ENCODE measurements at places on chromosomes 11 and 22.

GRCh38 chr11:19493446-19494213 lies 219.0 kb upstream of the NAV2 start:
- DNase-seq = no peak

- no peak for DNase-seq
Observed at GRCh38 chr22:22157348-22157725, 87.2 kb upstream of the VPREB1 start.

- DNase-seq = peak; percentile 75
Observed at GRCh38 chr22:39545386-39546365, 13.1 kb upstream of the RPS19BP1 start.

- no peak for DNase-seq
Observed at GRCh38 chr11:37134637-37135036, 536.6 kb upstream of the RAG2 start.

DNA sequence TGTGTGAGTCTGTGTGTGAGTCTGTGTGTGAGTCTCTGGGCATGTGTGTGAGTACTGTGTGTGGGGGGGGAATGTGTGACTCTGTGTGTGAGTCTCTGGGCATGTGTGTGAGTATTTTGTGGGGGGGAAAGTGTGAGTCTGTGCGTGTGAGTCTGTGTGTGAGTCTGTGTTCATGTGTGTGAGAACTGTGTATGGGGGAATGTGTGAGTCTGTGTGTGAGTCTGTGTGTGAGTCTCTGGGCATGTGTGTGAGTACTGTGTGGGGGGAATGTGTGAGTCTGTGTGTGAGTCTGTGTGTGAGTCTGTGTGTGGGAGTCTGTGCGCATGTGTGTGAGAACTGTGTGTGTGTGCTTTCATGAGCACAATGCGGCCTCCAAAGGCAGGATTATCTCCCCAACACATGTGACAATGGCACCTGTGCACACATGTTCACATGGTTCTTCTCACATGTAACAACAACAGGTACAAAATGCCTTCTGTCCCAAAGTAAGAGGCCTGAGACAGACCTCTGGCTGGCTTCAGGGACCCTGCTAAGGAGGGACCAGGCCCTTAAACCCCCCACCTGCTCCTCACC lies 1.6 kb downstream of the CD5 start:
- no peak for DNase-seq

DNA sequence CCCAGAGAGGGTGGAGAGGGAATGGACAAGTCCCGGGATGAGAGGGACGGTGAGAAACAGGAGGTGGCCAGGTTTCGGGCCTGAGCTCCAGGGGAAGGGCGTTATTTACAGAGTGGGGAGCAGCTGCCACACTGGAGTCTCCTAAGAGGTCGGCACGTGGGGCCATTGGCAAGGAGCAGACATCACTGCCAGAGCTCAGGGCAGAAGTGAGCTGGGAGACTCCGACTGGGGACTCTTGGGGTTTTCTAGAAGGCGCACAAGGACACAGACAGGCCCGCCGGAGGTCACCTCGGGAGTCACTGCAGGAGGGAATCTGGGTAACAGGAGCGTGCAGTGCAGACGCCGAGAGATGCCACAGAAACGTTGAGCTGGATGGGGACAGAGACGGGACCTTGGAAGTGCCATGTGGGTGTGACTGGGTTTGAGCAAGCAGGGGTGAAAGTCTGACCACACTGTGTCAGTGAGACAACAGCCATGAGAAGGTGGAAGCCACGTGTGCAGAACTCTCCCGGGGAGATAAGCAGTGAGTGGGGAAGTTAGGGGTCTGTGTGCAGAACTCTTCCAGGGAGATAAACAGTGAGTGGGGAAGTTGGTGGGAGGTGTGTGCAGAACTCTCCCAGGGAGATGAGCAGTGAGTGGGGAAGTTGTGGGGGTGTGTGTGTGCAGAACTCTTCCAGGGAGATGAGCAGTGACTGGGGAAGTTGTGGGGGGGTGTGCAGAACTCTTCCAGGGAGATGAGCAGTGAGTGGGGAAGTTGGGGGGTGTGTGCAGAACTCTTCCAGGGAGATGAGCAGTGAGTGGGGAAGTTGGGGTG lies 187.5 kb downstream of the SHANK2 start:
- no peak for DNase-seq

DNA sequence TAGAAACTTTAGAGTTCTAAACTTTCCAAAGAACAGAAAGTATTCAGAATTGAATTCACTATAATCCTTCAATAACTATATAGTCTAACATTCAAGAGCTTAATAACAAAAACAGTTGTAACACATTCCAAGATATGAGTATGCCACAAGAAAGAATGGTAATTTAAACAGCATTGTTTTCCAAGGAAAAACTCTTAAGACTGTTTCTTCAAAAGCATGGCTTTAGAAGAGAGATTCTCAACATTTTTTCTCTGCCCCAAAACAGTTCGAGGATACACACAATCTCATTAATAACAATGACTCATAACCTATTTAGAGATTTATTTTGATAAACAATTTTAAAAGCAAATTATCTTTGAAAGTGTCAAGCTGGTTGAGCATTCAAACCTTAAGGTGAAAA lies 16.7 kb upstream of the ARHGAP32 start:
- no peak for DNase-seq

DNA sequence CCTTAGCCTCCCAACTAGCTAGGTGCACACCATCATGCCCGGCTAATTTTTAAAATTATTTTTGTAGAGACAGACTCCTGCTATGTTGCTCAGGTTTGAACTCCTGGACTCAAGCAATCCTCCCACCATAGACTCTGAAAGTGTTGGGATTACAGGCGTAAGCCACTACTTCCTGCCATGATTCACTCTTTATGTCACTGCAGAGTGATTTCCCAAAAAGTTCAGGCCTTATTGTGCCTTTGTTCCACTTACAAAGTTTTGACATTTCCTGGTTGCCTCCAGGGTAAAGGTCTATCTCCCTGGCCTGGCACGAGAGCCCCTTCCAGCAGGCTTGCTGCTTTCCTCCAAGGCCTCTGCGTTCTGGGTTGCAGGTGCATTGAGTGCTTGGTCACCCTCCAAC lies 44.6 kb upstream of the RIC3 start:
- no peak for DNase-seq

GRCh38 chr11:66467034-66467659 lies 442 bp downstream of the PELI3 start:
- peak; percentile 38 for DNase-seq

DNA sequence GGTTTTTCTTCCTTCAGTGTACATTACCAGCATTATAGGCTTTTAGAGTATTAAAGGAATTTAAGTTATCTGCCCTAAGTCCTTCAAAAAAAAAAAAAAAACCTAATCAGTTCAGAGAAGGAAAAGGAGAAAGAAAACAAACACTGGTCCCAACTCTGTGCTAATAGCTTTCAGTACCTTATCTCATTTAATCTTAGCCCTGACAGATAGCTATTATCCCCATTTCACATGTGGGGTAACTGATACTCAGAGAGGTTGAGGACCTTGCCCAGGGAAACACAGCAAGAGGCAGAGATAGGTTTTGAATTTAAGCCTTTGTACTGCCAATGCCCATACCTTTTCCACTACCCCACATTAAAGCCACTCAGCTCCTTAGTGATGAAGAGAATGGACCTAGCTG lies 43.4 kb downstream of the FAT3 start:
- DNase-seq = no peak

DNA sequence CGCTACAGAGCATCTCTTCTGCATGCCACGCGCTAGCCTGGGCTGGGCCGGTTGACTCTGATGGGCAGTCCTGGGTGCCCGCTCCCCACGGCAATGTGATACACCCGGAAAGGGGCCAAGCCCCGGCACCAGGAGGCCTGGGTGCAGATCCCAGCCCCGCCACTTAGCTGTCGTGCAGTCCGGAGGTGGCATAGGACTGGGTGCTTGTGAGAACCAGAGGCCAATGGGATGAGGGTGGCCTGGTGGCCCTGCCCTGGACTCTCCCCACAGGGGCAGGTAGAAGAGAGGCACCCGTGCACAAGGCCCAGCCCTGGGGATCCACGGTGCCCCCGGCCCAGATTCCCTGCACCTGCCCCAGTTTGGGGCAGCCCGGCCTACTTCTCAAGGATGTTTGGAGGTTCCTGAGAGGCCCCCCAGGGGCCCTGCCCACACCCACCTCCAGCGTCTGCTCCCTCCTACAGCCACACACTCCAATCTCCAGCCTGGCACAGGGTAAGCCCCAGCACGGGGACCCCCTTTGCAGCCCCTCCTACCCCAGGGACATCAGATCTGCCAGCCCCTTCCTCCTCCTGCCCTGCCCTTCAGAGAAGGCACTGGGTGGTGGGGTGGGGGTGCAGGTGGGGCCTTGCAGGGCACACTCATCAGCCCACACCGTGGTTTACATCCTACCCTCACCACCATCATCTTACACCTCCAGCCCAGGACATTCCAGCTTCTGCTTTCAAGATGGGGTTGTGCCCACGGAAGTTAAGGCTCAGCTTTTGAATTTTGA lies 66.9 kb downstream of the CYTH4 start:
- DNase-seq = no peak

DNA sequence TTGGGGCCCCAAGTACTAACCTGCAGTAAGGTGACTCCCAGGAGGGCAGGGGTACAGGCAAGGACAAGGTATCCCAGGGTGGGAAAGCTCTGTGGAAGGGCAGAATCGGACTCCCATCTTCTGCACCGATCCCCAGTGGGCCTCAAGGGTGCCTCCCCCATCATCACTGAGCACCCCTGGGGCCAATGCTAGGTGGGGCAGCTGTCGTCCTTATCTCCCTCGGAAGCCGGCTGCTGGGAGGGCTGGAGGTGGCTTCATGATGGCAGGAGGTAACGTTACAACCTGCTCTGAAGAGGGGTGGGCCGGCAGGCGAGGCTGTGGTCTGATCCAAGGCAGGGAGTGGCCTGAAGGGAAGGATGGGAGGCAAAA lies 87.6 kb upstream of the LINC01488 start:
- no peak for DNase-seq

DNA sequence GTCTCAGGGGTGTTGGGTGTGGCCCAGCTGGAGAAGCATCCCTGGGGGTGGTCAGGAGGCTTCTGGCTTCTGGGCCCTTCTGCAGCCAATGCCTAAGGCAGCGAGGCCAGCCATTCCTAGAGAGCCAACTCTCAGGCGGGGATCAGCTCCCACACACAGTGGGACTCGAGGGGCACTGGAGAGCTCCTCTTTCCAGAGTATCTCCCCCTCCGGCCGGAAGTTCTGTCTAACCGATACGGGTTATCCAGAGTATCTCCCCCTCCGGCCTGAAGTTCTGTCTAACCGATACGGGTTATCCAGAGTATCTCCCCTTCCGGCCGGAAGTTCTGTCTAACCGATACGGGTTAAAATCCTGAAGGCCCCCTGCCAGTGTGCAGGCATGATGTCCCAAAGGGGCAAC lies 71.2 kb upstream of the B3GAT1 start:
- no peak for DNase-seq

GRCh38 chr11:9774591-9775397 lies 110.9 kb downstream of the SWAP70 start:
- DNase-seq = no peak

DNA sequence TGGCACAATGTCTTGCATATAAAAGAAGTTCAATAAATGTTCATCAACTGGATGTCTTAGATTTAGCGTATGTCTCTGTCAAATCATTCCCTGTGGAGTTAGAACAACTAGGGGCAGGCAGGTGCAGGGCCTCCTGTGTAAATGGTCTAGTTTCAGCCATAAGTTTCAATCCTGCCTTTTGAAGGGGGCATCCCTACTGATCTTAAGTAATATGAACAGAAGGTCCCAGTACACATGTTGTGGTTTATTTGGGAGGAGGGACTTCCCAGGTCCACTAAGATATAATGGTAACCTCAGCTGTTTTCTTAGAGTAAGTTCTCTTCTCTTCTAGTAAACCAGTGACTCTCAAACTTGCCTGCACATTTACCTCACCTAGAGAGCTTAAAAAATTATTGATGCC lies 19.8 kb downstream of the TTC12 start:
- no peak for DNase-seq

DNA sequence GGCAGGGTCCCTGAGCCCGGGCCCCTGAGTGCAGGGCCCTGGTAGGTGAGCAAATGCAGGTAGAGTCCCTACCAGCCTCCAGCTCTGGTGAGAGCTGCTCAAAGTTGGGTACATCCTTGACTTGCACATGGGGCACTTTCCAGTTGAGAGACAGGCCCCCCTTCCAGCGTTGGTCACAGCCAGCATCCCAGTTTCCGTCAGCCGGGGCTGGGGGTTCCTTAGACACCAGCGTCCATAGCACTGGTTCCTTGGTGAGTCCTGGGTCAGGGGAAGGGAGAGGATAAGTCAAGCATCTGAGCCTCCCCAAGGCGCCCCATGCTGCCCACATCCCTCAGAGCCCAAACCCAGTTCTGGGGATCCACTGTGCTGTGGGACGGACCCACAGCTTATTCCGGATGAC lies 5.6 kb downstream of the PNPLA5 start:
- no peak for DNase-seq

DNA sequence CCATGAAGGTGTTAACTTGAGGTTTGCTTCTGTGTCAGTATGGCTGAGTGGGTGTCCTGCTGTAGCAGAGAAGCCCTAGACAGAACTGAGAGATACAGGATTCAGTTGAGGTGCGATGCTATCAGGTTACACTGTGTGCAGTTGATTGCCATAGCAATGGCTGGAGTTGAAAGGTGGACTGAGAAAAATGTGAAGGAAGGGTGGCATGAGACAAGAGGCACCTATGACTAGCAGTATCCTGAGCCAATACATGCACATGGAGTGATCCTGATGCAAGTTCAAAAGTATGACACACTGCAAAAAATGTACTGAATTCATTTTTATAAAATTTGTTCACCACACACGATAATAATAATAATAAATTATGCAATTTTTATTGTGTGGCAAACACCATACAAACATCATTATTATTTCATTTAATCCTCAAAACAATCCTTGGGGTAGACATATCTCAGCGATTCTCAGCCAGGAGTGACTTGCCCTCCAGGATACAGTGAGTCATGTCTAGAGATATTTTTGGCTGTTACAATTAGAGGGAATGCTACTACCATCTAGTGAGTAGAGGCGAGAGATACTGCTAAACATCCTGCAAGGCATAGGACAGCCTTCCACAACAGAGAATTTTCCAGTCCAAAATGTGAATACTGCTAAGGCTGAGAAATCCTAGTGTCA lies 3.9 kb upstream of the PIWIL4 start:
- no peak for DNase-seq

DNA sequence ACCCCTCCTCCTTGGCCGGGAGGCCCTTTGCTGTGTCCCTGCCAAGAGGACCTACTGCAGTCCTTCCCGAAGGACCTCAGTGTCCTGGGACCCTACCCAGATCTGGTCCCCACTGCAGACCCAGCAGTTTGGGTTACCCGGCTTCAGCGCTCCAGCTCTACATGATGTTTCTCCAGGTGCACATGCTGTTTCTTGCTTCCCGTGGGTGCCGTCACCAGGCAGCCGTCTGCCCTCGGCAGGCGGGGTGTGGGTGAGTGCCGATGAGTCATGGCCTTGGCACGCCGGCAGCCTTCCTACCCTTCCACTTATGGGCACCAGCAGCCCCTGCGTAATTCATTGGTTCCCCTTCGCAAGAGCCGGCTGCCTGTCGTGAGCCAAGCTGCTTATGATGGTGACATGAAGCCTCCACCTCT lies 101.8 kb downstream of the BCR start:
- DNase-seq = no peak

GRCh38 chr11:45485070-45485707 lies 180.2 kb downstream of the CHST1 start:
- no peak for DNase-seq

Measured in thymus (tissue), 14 donors.